CD4-positive, alpha-beta T cell treated with Interferon alpha-2 for 1 hour (primary cell): ENCODE measurements at places on chromosomes 12 and 14.

- DNase-seq, result no peak
Observed at GRCh38 chr12:48061938-48062719, 43.8 kb downstream of the SENP1 start.

GRCh38 chr14:98370352-98370751 lies 901.6 kb downstream of the BCL11B start:
- no peak for DNase-seq

GRCh38 chr14:64407329-64407728 lies 19.2 kb downstream of the MTHFD1 start:
- DNase-seq, result no peak

DNA sequence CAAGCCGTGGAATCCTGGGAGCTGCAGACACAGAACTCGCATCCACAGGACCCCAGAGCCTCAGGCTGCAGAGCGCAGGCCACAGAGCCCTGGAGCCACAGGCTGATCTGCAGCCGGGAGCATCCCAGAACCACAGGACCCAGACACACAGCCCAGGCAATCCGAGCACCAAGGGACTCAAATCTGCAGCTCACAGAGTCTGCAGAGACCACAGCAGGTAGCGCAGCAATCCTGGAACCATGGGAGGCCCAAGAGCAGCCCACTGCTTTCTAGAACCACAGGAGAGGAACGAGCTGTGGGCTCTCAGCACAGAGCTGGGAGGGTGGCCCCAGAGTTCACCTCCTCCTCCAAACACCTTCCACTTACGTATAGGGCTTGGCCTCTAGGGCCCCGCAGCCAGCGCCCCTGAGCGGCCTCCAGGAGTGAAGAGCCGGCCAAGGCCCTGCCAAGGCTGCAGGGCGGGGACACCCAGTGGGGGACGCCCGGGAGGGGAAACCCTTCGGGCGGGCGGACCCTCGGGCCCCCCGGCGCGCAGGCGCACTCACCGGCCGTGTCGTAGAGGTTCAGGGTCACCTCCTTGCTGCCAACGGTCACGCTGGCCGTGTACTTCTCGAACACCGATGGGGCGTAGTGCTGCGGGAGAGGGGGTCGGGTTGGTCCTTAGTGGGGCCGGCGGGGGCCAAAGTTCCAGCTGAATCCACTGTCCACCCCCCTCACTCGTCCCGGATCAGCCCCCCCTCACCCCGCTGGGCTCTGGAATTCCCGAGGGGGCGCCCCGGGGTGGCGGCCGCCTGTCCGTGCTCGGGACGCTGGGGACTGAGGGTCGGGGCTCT lies 665 bp downstream of the RHOF start:
- DNase-seq, result peak; percentile 65
